ENCODE measurements at places on chromosomes 7 and 10.

- DNase-seq = no peak
Measured at GRCh38 chr7:82598958-82599357, 155.4 kb upstream of the CACNA2D1 start.

DNA sequence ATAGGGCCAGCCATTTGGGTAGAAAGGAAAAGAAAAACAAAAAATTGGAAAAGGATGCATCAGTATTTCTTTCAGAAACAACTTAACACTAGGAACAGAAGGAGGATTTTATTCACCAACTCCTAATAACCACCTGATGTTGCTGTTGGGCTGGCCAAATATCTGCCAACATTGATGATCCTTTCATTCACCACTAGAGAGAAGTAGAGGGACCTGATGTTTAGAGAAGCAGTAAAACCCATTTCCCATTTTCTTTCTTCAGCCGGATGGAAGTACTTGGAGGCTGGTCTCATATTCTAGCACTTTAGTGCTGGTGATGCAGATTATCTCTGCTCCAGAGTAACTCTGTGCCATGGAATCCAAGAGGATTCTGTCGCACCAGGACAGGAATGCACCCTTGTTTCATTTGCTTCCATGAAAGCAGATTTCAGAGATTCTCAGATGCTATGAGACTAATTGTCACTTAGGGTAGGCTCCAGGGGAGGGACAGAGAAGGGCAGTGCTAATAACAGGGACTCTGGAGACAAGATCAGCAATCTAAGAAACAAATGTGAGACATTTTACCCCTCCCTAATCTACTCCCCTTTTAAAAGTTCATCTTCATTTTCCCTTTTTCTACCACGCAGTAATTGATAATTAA is 3.1 kb downstream of the KLLN start:
- DNase-seq = peak; percentile 43

DNA sequence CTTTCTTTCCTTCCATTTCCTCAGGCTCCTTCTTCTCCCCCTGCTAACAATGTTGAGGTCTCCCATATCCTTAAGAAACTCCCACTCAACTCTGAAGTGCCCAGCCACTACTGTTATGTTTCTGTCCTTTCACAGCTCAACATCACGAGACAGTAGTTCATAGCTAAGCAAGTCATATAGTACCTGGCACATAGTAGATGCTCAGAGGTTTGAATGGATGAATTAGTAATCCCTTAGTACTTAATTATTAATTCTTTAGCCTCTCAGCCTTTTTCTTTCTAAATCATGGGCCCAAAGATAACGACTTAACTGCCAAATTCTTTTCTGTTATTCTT is 22.6 kb downstream of the CSGALNACT2 start:
- no peak for DNase-seq

DNA sequence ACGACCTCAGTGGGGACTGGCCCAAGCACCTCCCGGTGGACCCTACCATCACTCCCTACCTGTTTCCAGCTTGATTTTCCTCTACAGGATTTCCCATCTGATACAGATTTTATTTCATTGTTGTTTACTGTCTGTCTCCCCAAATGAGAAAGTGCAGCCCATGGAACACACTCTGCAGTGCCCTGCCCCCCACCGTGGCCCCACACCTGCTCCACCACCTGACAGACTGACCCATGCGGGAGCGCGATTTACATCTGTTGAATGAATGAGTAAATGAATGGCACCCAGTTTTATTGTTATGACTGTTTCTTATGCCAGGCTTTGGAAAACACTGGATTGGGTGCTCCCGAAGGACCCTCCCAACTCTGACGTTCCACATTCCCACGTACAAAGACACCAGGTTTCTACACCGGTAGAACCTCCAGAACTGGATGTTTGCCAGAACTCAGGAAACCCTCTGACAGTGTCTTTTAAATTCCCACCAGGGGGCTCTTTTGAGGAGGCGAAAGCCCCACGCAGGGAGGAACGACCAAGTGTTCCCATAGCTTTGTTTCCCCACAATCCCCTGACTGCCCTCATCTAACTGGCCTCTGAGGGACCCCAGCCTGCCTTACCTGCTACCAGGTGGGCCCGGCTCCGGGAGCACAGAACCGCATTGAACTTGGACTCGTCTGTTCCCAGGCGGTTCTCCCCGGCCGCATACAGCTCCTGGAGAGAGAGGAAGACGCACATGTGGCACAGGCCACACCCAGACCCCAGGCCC is 29.0 kb downstream of the PLAC9 start:
- DNase-seq = peak; percentile 52

GRCh38 chr7:65216469-65216868 is 157.2 kb upstream of the ZNF92 start:
- peak; percentile 84 for DNase-seq

DNA sequence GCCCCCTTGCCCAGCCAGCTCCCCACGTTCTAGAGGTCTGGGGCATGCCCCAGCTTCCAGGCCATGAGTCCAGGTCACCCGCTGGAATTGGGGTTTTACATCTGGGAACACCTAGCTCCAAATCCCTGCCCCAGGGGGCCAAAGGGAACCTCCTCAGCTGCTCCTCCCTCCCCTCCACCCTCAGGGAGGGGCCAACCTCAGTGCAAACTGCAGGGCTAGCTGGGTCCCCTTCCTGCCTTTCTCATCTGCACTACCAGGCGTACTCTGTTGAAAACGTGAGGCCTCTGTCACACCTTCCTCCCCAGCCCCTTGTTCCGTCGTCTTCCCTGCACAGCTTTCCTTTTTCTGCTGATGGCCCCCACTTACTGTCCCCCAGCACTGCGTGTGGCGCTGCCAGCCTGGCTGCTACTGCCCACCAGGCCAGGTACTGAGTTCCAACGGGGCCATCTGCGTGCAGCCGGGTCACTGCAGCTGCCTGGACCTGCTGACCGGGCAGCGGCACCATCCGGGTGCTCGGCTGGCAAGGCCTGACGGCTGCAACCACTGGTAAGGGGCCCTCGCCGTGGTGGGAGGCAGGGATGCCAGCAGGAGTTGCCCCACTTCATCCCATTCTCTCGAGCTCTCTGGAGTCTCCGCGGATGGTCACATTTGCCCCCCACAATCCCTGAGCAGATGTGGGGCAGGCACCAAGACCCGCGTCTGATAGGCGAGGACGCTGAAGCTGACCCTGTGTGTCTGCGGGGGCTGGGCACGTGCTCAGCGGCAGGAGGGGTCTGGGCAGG is 24.7 kb upstream of the ZNF862 start:
- no peak for DNase-seq

GRCh38 chr7:25116621-25117020 is 8.4 kb downstream of the CYCS start:
- DNase-seq = no peak

GRCh38 chr7:77685233-77685632 is 11.0 kb upstream of the RSBN1L start:
- DNase-seq = peak; percentile 64

DNA sequence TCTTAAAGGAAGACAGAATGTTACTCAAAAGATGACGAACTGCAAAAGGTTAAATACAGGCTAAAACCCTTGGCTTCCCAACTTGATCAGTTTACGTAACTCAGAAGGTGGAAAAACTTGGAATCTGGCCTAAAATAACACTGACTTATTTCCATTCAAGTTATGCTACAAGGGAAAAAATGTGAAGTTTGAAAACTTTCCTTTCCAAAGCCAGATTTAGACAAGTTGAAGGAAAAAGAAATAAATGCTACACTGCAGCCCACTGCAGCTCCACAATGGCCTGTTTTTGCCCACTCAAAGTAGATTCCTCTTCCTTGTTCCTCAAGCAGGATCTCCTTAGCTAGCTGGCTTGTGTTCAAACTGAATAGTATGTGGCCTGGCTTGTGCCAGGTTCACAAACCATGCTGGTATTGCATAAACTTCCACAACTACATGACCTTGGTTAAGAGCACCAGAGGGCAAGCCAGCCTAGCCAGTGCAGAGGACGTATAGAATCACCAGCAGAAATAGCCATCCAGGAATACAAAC is 166.2 kb downstream of the CPEB3 start:
- DNase-seq = no peak

DNA sequence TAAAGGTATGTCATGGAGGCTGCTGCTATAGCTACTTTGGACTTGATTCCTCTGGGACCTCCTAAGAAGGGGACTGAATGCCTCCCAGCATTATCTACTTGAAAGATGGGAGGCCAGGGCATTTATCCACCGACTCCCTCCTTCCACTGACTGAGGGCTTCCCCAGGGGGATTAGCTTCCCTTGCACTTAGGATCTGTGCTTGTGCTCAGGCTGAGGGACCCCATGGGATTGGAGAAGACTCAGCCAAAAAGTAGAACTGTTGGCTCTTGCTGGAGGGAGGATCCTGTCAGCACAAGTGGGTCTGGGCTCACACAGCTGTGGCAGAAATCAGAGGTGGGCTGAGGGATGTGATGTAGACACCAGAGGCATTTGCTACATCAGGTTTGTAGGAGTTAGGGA is 81.5 kb upstream of the SYPL1 start:
- DNase-seq = no peak

DNA sequence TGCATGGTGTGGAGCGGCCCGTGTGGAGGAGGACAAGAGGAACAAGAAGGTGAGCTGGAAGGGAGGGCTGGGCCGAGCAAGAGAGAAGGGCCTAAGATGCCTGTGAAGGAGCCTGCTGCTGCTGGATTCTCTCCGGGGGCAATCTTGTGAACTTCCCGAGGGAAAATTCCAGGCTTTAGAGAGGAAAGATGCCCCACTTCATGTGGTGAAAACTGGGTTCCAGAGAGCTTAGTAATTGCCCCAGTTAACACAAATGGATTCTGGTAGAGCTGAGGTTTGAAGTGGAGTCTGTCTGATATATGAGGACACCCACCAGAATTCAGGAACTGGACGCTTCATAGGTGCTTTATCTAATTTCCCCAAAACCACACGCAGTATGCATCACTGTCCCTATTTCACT is 114.1 kb upstream of the ZMIZ1 start:
- DNase-seq = no peak

DNA sequence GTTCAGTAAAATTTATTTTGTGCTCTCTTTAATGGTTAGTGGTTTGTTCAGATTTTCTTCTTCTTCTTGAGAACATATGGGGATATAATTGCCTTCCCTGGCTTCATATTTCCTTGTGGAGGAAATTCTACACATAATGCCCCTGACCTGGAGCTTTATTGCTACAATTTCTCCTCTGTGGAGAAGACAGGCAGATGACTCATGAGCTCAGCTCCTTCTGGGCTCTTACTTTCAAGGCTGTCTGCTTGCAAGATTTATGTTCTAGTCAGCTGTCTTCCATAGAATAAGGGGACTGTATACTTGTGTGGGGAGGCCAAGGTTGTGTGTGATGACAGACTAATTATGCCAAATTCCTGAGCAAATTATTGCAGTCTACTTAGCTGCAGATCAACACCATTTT is 1.6 kb downstream of the LRRD1 start:
- no peak for DNase-seq

- no peak for DNase-seq
Measured at GRCh38 chr7:29486191-29486700, 77.4 kb upstream of the PRR15 start.

DNA sequence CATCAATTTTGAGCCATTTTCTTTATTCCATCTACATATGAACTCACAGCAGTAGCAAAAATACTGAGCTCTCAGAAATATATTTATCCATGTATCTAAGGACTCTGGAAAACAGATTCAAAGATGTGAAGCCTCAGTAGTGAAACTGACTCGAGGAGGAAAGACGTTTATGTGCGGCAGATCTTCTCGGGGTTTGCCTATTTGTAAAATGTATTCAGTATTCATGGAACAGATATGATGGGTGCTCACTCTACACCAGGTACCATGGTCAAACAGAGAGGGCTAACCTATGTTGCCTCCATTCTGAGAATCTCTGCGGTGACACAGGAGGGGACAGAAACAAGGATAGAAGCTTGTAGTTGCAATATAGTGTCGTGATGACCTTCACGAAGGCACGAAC is 93.7 kb downstream of the CAMK1D start:
- no peak for DNase-seq

- no peak for DNase-seq
Measured at GRCh38 chr10:12140038-12140437, 10.6 kb downstream of the SEC61A2 start.

GRCh38 chr10:30997536-30998235 is 34.0 kb downstream of the ZNF438 start:
- no peak for DNase-seq

DNA sequence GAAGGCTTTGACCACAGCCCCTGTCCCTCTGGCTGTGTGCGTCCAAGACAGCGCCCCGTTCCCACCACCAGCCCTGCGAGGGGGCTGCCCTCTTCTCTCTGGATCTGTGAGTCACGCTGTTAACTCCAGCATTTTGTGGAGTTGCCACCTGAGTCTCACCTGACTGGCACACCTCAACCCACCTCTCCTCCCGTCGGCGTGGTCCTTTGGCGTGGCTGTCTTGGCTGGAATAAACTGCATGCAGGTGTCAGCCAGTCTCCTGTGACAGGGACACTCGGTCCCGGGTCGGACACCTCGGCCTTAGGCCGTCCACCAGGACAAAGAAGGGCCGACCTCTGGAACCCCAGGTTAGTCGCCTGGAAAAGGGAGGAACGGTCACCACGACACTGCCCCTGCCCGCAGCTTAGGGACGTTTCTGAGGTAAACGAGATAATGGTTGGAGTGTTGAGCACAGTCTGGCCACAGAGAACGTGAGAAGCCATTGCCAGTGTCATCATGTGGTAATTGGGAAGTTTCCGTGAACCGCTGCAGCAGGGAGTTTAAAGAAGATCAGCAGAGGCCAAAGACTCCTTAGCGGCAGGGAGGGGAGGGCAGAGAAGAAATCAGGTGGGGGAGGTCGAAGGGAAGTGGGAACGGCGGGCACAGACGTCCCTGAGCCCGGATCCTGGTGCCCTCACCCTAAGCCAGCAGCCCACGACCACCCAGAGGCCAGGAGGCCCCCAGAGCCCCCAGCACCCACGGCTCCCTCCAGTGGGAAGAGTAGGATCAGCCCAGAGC is 73.6 kb upstream of the FAM20C start:
- no peak for DNase-seq

- peak; percentile 10 for DNase-seq
Measured at GRCh38 chr10:21336476-21337170, 188.9 kb downstream of the SKIDA1 start.

DNA sequence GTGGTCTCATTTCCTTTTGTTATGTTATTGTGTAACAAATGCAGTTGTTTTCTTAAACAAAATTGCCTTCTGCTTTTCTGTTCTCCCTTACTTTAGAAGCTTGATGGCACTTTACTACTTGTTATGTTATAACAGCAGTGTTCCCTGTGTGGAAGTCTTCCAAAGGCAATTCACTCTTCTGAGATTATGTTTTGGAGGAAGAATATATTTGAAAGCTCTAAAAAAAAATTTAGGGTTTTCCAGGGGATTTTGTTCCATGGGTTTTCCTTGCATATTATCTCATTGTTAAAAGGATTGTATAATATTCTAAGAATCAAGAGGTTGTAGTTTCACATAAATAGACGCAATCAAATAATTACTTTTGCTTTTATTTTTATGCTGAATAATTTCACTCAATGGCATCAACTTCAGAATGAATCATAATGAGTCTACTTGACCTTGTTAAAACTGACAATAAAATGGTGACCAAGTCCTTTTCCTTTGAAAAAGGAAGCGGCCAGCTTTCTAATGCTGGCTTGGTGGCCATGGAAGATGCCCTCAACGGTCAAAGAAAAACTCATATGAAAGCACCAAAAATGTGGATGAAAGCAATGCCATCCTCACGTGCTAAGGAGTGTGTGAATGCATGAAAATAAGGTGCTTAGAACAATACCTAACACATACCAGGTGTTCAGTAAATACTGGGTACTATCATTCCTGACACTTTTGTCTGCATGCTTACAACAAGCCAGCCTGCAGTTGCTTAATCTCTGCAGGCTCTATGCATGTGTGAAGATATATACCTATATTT is 92.4 kb upstream of the KLF6 start:
- DNase-seq = no peak
